Stimulated activated CD4-positive, alpha-beta T cell treated with anti-CD3 and anti-CD28 coated beads, Interleukin-12 subunit alpha, Interleukin-12 subunit beta, amount 100 ng/mL, for 24 hours (primary cell): ENCODE measurements at places on chromosomes 5 and 9.

DNA sequence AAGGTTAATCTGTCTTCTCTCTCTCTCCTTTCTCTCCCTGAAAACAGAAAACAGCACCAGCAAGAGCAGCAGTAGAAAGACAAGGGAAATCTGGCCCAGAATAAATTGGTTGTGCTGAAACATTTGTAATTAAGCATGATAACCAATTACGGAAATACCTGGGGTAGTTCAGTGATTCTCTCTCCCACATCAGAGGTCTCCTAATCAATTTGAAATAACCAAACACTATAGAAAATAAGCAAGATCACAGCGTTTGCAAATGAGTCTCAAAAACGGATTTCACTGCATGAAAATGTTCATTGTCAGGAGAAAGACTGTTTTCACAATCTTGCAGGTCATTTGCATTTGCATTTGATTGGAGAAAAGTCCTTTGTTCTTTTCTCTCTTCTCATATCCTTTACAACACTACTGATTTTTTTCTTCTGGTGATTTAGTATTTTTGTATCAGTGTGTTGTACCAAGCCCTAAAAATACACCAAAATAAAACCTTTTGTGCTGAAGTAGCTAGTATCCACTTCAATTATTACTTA is 36.8 kb upstream of the CDH6 start:
- no peak for DNase-seq

- DNase-seq, result no peak
These were observed 324.2 kb downstream of the MRPS30 start for GRCh38 chr5:45132972-45133371.

DNA sequence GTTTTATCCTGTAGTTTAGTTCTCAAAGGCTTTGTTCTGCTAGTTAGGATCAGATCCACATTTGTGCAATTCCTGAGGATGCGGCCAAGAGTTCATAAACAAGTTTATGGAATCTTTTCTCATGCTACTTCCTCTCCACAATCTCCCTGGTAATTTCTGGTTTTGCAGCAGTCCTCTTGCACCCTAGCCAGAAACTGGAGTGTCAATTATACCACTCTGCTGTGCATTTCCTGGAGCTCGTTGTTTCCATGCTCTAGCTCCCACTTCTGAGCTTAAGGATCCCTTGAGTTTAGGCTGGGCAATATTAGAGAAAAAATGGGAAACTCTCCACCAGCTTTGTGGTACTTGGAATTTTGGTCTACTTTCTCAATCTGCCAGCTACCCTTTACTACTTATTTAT is 474.7 kb downstream of the DIRAS2 start:
- no peak for DNase-seq

GRCh38 chr5:132629230-132629944 is 28.6 kb upstream of the IL13 start:
- no peak for DNase-seq
